ENCODE measurements at places on chromosomes 7 and 10.

DNA sequence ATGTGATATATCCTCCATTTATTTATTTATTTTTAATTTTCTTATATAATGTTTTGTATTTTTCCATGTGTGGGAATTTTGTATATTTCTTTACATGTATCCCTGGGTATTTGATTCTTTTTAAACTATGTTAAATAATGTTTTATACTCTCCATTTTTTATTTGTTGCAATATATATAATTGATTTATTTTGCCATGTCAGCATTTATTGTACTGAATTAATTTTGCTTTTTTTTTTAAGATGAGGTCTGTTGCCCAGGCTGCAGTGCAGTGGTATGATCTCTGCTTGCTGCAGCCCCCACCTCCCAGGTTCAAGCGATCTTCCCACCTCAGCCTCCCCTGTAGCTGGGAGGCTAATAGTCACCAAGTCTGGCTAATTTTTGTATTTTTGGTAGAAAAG is 187.4 kb downstream of the CDC14C start:
- no peak for DNase-seq

DNA sequence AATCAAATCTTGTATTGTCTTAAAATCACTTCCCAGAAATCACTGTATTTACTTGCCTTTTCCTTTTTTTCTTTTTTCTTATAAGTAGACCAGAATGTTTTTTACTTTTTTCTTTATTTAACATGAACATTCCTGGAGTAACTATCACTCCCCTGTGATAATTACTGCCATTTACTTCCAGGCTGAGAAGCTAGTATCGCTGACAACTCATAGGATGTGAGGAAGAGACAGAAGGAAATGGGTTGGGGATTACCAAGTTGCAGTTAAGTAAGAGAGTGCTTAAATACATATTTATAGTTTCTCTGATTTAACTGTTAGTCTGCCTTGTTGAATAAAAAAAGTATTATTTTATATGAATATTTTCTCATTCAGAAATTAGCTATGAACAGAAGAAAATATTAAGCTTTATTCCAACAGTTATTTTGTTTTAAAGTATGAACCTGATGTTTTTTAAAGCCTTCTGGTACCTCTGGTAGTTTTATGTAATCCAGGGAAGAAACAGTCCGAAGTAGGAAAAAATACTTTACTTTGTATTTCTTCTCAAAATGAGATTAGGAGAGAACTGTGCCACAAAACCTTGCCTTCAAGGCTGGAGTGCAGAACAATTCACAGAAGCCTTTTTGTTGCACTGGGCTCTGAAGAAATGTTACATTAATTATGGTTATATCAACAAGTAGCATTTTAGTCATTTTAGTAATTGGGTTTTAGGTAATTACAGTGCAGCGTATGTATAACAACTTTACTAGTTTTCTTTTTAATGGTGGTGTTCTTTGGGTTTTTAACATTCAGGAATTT is 72.8 kb downstream of the SHOC2 start:
- DNase-seq = no peak

DNA sequence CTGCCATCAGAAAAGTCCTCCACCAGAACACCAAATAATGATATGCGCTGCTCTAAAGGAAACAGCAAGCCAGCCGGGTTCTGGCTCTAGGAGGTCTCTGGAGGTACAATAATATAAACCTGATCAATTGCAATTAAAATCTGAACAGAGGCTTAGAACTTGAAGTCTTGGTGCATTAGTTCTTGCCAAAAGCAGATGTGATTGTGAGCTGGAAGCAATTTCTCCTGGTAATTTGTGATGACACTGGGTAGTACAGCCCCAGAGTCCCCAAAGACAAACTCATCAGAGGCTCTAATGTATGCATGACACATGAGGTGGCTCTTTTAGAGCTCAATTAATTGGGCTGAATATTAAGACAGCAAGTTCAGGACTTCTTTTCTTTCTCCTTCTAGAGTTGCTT is 3.3 kb downstream of the ETV1 start:
- no peak for DNase-seq

- DNase-seq = no peak
These were observed 516.5 kb upstream of the KLF6 start for GRCh38 chr10:4301291-4302045.

DNA sequence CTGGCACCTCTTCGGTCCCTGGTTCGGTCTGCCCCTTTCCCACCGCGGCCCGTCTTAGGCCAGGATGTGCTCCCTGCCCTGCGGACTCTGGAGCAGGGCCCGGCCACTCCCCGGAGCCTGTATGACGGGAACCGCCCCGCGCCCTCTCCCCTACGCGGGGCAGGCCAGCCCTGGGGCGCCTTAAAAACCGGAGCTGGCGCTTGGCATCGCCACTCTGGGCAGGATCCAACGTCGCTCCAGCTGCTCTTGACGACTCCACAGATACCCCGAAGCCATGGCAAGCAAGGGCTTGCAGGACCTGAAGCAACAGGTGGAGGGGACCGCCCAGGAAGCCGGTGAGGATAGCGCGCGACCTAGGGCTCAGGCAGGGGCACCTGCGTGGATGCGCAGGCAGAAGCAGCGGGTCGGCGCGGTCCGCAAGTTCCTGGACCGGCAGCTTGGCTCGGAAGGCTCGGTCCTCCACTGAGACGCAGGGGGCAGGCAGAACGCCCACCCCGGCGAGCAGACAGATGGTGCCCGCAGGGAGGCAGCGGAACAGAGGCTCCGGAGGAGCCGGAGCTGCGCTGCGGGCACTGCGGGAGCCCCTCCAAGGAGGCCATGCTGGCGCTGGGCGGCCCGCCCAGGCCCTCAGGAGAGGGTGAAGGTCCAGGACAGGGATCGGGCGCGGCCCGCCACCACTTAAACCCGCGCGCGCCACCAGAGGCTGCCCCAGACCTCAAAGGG is at the start of gene ADIRF:
ADIRF (plus strand) TSS at position 212 of the 723 bp plus-strand sequence; CDS start at position 275, 63 bp downstream.
- DNase-seq = no peak

DNA sequence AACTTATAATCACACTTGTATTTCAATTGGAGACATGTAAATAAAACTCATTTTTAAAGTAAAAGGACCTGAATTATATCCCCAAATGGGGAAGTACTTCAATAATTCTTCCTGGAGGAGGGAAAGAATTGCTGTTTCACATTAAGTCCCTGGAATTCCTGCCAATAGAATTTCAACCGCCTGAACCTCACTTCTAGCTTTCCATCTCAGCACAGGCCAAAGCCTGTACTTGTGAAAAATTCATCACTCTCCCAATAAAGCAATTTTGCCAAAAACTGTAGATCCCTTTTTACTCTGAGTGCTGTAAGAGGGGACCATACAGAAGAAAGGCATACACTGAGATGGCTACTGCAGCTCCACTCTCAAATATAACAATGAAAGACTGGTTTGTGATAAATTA is 54.8 kb downstream of the CADPS2 start:
- DNase-seq = no peak

GRCh38 chr7:70834424-70834823 is 297.5 kb upstream of the GALNT17 start:
- no peak for DNase-seq

Data from stimulated activated CD8-positive, alpha-beta memory T cell treated with anti-CD3 and anti-CD28 coated beads, Interleukin-7, amount 100 ng/mL, for 1 hour (primary cell).